ENCODE measurements at places on chromosomes 6 and 20.

- DNase-seq: no peak
Observed at GRCh38 chr6:73577676-73578075, 56.8 kb upstream of the EEF1A1 start.

DNA sequence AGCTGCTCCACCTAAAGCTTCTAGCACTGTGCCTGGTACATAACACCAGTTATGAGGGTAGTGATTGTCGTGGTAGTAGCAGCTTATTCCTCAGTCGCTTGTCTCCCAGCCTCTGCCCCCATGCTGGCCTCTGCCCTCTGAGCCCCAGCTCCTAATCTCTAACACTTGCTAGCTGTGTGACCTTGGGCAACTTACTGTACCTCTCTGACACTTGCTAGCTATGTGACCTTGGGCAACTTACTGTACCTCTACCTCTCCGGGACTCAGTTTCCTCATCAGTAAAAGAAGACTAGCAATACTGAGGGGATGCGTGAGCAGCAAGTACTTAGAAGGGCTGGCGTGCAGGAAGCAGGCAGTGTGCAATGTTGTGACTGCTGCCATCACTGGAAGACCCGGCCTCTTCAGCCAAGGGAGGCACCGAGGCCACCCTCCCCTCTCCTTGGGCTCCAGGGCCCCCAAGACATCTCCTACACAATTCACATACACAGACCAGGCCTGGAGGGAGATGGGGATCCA, 9.9 kb downstream of the MDFI start:
- no peak for DNase-seq

- DNase-seq: no peak
Observed at GRCh38 chr20:34017610-34018009, 23.9 kb downstream of the RALY start.

DNA sequence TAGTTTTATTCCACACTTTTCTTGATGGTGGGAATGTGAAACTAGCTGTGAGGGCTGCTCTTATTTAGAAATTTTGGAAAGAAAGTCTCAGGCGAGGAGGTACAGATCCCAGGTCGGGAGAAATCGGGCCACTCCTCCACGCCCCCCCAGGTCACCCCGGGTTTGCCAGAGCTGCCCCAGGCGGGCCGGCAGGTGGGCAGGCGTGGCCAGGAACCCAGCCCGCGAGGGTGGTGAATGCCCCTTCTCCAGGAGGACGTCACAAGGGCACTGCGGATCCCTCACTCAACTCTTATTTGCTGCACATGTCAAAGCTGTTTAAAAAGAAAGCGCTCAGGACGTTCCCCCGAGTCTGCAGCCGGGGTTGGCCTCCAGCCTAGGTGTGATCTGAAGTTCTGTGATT, 60.5 kb upstream of the SLCO4A1 start:
- DNase-seq: no peak

DNA sequence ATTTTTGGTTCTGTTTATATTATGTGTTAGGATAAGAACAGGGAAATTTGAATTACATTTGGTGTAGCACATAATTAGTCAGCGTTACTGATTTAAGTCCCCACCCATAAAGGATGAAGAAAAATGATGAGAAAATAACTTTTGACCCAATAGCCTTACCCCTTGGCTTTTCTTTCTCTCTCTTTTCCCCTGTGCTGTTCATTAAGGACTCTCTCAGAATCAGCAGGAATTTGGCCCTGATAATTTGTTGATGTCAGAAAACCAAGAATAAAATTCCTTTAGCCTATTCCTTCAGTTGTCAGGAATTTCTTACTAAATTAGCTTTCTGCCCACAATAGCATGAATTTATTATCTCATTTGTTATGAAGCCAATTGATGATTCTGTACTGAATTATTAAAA, 18.5 kb downstream of the PLCB1 start:
- DNase-seq: no peak

- no peak for DNase-seq
Observed at GRCh38 chr6:24780206-24780605, 5.5 kb downstream of the GMNN start.

GRCh38 chr6:32147401-32148132, 4.2 kb downstream of the PRRT1 start:
- no peak for DNase-seq

GRCh38 chr6:2376429-2377355, 131.3 kb upstream of the GMDS start:
- no peak for DNase-seq

DNA sequence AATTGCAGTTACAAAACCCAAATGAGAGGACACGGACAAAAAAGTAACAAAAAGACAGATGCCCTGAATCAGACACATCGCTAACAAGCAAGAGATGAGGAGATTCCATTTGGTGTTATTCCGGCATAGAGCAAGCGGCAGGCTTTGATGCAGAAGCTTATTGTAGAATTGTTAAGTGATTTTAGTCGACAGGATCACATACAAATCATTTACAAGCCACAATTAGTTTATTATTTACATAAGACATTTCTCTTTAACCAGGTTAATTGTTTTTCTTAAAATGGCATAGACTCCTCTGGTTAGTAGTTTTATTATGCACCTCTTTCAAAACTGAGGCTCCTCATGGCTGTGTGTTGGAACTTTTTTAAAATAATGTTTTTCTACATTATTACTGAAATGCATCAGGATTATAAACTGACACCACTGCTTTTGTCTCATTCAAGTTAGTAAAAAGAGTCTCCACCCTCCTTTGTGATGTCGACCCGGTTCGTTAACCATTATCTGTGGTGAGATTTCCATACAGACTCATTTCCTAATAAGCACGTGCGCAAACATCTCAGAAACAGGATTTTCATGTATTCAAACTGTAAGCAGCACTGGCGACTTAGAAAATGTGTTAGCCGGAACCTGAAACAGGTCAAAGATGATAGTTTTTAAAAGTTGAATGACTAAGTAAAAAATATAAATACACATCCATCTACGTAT, 119.8 kb downstream of the COL12A1 start:
- no peak for DNase-seq

GRCh38 chr6:20117474-20117873, 94.8 kb downstream of the MBOAT1 start:
- DNase-seq: no peak

DNA sequence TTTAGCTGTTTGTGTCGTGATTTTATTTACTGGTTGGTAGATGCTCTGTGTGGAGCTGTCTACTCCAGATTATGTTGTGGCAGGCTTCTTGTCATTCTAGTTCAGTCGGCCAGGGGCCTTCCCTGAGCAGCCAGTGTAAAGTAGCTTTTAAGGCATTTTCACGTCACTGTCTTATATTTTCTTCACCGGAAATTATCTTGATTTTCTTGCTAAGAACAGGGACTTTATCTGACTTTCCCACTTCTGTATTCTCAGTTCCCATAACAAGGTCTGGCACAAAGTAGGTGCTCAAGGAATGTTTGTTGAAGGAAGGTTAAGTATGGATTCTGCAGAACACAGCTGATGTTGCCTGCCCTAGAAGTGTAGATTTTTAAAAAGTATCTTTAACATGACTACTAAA, 868 bp downstream of the LTV1 start:
- DNase-seq: no peak

GRCh38 chr6:2963756-2964155, 7.6 kb downstream of the SERPINB6 start:
- no peak for DNase-seq

GRCh38 chr6:43211955-43212354, 17.3 kb downstream of the DNPH1 start:
- DNase-seq: no peak

- DNase-seq: no peak
Observed at GRCh38 chr6:37025621-37026466, 20.4 kb downstream of the FGD2 start.

All from NCI-H1105 (cell line).